AG04449 (cell line): ENCODE measurements at places on chromosomes 6 and 20.

DNA sequence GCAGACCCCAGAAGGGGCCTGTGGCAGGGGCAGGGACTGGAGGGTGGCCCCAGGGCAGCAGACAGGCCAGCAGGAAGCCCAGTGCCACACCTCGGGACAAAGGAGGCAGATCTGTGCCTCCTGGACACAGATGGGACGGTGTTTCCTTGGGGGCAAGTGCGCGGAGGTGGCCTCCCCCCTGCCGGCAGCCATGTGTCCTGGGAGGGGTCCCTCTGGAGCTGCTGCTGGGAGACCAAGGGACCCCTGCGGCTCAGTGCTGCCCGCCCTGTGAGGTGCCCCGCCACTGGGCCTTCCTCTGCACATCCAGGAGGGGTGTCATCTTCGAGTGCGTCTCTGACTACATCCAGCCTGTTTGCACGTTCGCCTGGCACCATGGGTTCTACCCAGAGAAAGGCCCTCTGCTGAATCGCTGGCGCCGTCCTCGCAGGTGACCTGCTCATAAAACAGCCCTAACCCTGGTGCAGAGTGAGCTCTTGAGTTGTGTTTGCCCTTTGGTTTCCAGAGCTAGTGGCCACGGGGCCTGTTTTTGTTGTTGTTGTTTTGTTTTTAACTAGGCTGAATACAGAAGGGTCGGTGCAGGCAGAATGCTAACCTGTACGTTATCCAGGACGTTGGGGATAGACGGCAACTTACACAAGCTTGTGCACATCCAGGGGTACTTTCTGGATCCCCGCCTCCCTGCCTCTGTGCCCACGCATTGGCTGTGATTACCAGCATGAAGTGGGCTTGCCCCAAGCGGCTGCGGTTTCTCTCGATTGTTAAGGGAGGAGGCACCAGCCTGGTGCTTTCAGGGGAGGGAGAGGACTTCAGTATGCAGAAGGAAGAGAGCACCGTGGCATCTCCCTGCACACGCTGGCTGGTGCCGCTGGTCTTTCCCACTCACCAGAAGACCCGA lies 1.3 kb upstream of the KCNQ2 start:
- no peak for DNase-seq

DNA sequence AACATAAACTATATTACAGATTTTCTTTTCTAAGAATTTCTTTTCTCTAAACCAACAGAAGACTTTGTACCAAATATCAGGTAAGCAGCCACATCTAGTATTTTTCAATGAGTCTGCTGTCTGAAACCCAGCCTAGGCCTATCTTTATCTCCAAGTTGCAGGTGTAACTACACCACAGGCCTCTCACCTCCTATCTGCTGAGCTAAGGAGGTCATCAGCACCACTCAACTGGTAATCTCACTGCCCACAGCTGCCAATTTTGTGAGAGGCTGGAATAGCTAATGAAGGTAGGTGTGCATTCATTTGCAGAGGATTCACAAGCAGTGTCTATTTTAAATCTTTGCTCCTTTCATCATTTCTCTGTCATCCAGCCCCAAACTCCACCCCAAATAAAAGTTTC lies 584.8 kb downstream of the HDGFL1 start:
- no peak for DNase-seq

DNA sequence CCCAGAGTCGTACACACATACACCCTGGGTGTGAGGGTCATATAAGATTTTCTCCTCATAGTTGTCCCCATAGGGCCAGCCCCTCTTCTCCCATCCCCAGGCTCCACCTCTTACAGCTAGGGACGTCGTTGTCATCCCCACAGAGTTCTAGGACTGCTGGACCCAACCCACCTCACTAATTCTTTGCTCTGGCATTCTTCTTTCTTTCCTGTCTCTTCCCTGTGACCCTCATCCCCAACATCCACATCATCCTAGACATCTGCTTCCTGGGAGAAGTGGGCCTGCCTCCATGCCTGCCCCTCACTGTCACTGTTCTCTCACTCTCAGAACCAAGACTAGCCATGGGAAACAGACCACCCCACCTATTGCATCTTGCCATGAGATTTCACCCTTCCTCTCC lies 1.1 kb downstream of the PSMF1 start:
- no peak for DNase-seq

GRCh38 chr20:1782181-1782580 lies 113.0 kb upstream of the SIRPA start:
- no peak for DNase-seq

DNA sequence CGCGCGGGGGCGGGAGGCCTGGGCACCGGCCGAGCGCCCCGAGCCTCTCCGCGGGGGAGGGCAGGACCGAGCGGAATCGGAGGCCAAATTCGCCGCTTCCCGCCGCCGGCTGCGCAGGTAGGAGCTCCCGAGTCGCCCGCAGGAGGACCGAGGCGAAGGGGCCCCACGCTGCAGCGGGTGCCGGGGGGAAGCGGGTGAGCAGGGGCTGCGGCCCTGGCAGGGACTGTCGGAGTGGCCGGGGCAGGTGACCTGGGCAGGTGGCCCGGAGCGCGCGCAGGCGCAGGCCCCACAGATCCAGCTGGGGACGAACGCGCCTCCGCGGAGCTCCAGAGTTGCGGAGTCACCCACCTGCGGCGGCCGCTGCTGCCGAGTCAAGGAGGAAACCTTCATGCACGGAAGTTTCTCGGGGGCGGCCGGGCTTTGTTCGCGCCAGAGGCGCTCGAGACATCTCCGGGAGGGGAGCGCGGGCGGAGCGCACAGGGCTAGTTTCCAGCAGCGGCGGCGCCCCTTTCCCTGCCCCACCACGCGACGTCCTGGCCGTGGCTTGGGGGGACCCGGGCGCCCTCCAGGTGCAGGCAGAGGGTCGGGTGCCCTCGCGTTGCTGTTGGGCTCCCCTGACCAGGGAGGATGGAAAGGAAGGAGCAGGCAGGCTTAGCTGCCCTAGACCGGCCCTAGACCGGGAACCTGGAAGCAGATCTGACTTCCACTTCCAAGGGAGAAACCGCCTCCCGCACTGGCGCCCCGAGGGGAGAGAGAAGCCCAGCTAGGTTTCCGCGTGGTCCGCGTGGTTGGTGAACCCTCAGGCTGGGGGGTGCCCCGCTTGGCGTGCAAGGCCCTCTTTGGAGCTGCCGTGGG lies 590 bp downstream of the SLCO4A1 start:
- DNase-seq = no peak

DNA sequence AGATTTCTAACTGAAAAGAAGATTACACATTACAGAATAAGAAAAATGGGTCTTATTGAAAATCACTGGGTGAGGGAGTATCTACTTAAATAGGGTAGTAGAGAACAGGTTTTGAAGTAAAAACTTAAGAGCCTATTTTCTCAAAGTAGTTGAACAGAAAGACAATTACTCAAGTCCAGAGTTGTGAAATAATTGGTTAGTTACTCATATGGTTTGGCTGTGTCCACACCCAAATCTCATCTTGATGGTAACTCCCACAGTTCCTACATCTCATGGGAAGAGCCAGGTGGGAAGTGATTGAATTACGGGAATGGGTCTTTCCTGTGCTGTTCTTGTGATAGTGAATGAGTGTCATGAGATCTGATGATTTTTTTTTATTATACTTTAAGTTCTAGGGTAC lies 1035.3 kb upstream of the GJE1 start:
- DNase-seq = no peak

DNA sequence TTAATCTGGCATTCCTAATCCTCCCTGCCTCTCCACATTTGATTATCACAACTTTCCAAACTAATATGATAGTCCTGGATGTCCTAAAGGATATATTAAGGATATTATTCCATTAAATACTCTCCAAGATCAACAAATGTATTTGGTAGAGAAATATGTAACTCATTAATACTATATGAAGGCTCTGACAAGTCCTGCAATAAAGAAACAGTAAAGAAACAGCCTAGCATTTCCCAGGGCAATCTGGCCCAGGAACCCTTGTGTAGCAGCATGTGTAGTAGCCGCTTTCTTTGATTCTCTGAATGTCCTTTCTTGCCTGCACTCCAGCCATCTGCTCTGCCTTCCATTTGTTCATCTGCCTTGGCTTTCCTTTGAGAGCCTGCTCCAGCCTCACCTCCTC lies 23.7 kb downstream of the TRAM2 start:
- no peak for DNase-seq

GRCh38 chr6:110951986-110952794 lies 6.3 kb upstream of the GTF3C6 start:
- DNase-seq = peak; percentile 24

DNA sequence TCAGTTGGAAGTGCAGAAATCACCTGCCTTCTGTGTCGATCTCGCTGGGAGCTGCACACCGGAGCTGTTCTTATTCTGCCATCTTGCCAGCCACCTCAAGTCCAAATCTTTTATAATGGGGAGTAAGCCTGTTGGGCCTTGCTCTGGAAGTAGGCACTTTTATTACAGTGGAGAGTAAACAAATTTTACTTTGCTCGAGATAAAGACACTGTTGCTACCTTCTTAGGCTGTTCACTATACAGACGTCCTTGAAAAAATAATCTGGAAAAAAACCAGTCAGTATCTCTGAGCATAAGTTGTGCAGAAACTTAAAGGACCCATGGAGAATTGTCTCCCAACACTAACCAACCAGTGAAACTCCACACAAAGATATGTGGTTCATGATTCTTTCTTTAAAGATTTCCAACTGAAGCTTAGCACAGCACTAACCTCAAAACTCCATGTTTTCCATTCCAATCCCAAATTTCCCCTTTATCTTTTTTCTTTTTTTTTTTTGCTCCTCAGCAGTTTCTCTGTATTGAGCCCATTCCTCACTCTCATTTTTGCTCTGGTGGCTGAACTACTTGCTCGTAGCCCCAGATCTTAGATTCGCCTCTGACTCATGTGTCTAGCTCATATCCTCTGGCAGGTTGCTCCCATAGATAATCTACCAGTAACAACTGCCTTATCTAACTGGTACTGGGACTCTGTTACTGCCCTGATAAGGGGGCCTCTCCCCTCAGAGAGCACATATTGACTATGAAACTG lies 34.3 kb upstream of the COL9A1 start:
- no peak for DNase-seq

DNA sequence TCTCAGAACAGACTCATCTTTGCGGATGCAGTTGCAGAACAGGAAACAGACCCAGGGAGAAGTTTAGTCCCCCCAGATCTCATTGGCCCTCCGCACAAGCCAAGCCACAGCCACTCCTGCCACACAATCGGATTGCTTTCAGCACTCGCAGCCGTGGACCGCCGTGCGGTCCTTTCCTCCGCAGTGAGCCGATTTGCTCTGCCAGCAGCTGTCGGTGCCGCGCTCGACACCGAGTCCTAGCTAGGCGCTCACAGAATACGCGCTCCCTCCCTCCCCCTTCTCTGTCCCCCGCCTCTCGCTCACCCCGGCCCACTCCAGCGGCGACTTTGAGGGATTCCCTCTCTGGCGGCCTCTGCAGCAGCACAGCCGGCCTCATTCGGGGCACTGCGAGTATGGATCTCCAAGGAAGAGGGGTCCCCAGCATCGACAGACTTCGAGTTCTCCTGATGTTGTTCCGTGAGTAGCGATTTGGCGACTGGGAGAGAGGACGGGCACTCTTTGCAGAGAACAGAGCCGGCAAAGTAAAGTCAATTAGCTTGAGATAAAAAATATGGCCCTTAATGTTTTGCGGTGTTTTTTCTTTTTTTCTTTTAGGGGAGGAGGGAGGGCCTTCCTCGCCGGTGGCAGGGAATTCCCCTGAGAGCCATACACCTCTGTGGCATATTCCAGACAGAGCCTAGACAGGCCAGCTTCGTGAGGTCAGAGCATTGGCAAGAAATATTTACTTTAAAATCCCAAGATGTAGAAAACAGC lies at the start of gene LAMP5:
Gene LAMP5 (plus strand): TSS at position 130 of the 753 bp plus-strand sequence. CDS start 263 bp downstream, at position 393.
- no peak for DNase-seq

DNA sequence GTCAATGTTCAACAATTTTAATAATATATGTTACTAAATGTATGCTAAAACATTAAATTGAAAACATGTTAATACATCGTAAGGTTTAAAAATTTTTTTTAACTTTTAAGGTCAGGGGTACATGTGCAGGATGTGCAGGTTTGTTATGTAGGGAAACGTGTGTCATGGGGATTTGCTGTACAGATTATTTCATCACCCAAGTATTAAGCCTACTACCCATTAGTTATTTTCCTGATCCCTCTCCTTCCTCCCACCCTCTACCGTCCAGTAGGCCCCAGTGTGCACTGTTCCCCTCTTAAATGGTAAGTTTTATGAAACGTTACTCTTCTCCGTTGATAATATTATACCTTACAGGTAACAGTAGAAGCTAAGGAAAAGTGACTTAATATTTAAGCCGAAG lies 15.8 kb downstream of the PDE7B start:
- DNase-seq = no peak

DNA sequence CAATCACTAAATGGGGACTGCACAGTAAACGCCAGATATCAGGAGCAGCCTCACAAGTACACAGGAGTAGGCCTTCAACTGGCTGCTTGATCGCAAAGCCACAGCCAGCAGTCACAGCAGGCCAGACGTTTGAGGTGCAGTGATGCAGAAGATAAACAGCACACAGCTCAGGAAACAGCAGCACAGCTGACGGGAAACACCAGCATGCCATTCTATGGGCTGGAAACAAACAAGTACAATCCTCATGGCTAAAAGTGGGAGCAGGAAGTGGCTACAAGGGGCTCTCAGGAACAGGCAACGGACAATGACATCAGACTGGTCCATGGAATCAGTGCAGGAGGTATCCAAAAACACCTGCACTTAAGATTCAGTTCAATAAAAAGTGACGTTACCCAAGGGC lies 111.0 kb downstream of the DTNBP1 start:
- no peak for DNase-seq

DNA sequence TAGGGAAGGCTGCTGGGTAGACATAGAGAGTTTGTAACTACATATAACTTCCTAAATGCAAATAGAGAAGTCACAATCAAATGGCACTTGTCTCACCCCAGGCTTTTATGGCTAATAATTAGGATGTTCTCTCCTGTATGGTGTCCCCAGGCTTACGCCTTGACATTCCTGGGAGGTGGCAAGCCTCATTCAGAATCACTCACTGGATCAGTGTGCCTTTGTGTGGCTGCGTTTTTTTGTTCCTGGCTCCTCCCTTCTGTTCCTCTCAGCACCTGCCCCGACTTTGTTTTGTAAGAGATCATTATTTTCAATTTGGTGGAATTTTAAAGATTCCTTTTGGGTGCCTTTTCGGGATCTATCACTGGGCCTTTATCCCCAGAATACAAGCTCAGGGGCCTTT lies 5.7 kb downstream of the LAMP5 start:
- DNase-seq = no peak

GRCh38 chr6:3355011-3355357 lies 96.2 kb downstream of the PSMG4 start:
- no peak for DNase-seq

DNA sequence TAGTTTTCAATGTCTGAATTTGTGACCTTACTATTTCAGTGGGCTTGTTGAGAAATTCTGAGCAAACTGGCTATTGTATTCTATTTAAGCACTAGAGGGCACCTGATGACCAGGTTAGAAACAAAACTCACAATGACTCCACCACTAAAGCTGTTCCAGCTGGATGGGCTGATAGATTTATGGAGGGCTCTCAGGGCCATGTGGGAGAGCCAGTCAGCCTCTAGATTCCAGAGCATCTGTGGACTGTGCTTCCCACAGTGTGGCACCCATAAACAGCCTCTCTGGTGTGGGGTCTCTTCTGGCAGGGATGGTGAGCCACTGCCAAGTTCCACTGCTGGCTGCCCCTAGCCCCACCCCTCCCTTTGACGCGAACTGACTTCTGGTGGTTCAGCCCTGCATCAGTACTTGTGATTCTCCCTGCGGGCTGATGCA lies 29.2 kb downstream of the C6orf58 start:
- DNase-seq = no peak
